Naive thymus-derived CD4-positive, alpha-beta T cell (primary cell): ENCODE measurements at places on chromosomes 7 and 10. TPM values are rescaled to one million over a fixed set of nuclear protein-coding genes. Genes with fewer than 3 reads are reported as not detected.
A peak's percentile ranks its signal among the peaks of the same experiment; 100 is the strongest.

- H3K27me3 ChIP-seq, result no peaks in the 10 kb centered on the region
- H3K4me1 ChIP-seq, result peaks cover 13% of the 10 kb centered on the region
These were observed 929 bp downstream of the GBF1 start for GRCh38 chr10:102246261-102246660.

ZNRF2 gene
- total RNA-seq, result 28.0 TPM

GRCh38 chr10:73771722-73772280, 10.0 kb upstream of the CHCHD1 start:
- no peaks in the 10 kb centered on the region for H3K27me3 ChIP-seq
- H3K4me1 ChIP-seq, result peaks cover 27% of the 10 kb centered on the region
- DNase-seq, result peak; percentile 71
- H3K27ac ChIP-seq, result peak overlapping the region; percentile 85

DNA sequence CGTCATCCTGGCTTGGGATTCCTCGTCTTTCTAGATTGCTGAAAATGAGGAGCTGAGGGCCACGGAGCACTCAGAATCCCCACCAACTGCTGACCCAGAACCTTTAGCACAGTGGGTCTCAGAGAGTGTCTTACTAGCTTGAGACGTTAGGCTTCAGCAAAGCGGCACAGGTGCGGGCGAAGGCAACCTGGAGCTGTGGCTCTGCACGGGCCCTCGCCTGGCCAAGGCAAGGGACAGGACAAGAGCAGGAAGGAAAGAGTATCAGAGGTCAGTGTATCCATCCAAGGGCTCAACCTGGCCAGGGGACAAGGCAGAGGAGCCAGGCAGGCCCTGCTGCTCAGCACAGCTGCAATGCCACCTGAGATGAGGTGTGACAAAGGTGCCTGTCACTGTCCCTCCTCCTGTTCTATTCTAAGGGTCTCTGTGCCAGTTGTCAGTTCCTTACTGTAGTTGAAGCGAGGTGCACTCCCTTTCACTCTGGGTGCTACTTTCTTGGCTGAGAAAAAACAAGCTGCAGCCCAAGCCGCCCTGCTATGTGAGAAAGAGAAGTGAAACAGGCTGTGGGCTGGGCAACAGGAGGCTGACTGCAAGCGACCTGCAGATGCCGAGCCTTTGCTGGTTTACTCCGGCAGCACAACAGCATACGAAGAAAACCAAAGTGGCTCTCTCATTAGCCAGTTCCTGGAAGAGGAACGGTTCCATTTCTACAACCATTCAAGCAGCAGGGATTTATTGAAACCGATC, 33.3 kb upstream of the KDM7A start:
- no peaks in the 10 kb centered on the region for H3K36me3 ChIP-seq
- peak overlapping the region; percentile 29 for H3K4me3 ChIP-seq
- no peaks in the 10 kb centered on the region for H3K27me3 ChIP-seq
- DNase-seq, result peak; percentile 24
- H3K4me1 ChIP-seq, result peaks cover 17% of the 10 kb centered on the region

GRCh38 chr7:76020031-76020714, 25.8 kb upstream of the TMEM120A start:
- no peaks in the 10 kb centered on the region for H3K36me3 ChIP-seq
- DNase-seq, result peak; percentile 58
- no peak overlapping the region for H3K27ac ChIP-seq
- peaks cover 10% of the 10 kb centered on the region for H3K4me1 ChIP-seq
- no peak overlapping the region for H3K4me3 ChIP-seq
- no peaks in the 10 kb centered on the region for H3K27me3 ChIP-seq
